IMR-90 (cell line): ENCODE measurements at places on chromosomes 13 and 19. TPM values are rescaled to one million over a fixed set of nuclear protein-coding genes. Genes with fewer than 3 reads are reported as not detected.

GRCh38 chr19:34974646-34975045, 10.6 kb upstream of the ZNF792 start:
- H3K27ac ChIP-seq = no peak overlapping the region
- H3K36me3 ChIP-seq = no peaks in the 10 kb centered on the region
- H3K27me3 ChIP-seq = peaks cover 14% of the 10 kb centered on the region
- H3K4me1 ChIP-seq = no peaks in the 10 kb centered on the region

DNA sequence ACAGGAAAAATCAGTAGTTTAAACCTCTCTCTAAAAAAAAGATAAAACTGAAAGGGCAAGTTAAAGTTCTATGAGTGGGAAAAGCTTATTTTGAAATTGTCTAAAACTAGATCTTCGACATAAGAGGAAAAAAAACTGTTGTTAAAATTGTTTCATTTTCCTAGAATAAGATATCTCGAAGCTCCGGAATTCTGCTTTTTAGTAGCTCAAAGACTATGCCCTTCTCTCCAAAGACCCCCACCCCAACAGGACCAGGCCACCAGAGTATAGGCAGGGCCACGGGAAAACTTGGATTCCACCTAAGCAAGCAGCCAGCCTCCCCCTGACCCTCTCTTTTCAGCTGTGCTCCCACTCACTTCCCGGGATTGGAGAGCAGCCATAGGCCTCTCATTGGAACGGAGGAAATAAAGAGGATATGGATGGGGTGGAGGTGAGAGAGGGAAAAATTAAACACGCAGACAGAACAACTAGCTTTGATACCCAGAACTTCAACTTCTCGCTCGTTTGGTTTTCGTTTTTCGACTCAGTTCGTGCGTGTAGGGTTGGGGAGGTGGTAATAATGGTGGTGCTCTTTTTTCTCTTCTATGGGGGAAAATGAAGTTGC, 3.0 kb downstream of the POU4F1 start:
- H3K27ac ChIP-seq = no peak overlapping the region
- H3K4me3 ChIP-seq = no peak overlapping the region
- no peaks in the 10 kb centered on the region for H3K36me3 ChIP-seq
- H3K27me3 ChIP-seq = peaks cover 87% of the 10 kb centered on the region
- DNase-seq = no peak

GRCh38 chr13:110073982-110074381, 233.0 kb downstream of the COL4A1 start:
- no peak overlapping the region for H3K27ac ChIP-seq
- no peaks in the 10 kb centered on the region for H3K4me1 ChIP-seq
- DNase-seq = no peak
- no peak overlapping the region for H3K4me3 ChIP-seq

- H3K27me3 ChIP-seq = no peaks in the 10 kb centered on the region
- DNase-seq = no peak
- H3K4me1 ChIP-seq = no peaks in the 10 kb centered on the region
- H3K4me3 ChIP-seq = no peak overlapping the region
- peaks cover 35% of the 10 kb centered on the region for H3K36me3 ChIP-seq
Measured at GRCh38 chr13:110669036-110669435, 36.9 kb downstream of the CARS2 start.

DNA sequence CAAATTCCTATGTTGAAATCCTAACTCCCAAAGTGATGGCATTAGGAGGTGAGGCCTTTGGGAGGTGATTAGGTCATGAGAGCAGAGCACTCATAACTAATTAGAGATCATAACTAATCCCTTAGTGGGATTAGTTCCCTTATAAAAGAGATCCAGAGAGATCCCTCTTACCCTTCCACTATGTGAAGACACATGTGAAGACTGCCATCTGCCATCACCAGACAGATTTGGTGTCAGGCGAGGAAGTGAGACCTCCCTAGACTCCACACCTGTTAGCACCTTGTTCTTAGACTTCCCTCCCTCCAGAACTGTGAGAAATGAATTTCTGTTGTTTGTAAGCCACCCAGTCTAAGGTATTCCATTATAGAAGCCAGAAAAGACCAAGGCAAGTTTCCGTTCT, 112.2 kb downstream of the NDFIP2 start:
- H3K27ac ChIP-seq = no peak overlapping the region
- H3K4me3 ChIP-seq = no peak overlapping the region
- H3K4me1 ChIP-seq = no peaks in the 10 kb centered on the region
- H3K27me3 ChIP-seq = no peaks in the 10 kb centered on the region
- H3K36me3 ChIP-seq = no peaks in the 10 kb centered on the region
- no peak for DNase-seq

GRCh38 chr19:38148337-38148736, 75.7 kb downstream of the DPF1 start:
- H3K4me1 ChIP-seq = no peaks in the 10 kb centered on the region
- H3K4me3 ChIP-seq = no peak overlapping the region
- DNase-seq = no peak
- peaks cover 12% of the 10 kb centered on the region for H3K36me3 ChIP-seq

DNA sequence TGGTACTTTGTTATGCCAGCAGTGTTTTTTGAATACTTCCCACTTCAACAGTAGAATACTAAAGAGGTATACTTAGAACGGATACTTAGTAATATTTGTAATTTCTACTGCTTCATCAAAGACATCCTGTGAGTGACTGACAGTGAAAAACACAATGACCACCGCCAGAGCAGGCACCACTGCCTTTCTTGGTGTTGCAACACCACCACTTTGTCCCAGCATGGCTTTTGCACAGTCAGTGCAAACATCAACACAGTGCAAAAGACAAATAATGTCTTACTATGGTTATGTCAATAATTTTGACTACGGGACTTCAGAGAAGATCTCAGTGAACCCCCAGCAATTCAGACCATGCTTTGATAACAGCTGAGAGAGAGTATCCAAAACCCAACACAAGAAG, 220.5 kb downstream of the RBM26 start:
- H3K4me3 ChIP-seq = no peak overlapping the region
- H3K36me3 ChIP-seq = no peaks in the 10 kb centered on the region
- H3K4me1 ChIP-seq = no peaks in the 10 kb centered on the region
- H3K27me3 ChIP-seq = no peaks in the 10 kb centered on the region

- DNase-seq = no peak
- peak overlapping the region; percentile 2; the same call in 1 of the 2 replicates for H3K27ac ChIP-seq
- peaks cover 4% of the 10 kb centered on the region for H3K4me1 ChIP-seq
- peak overlapping the region; percentile 18; the same call in 1 of the 2 replicates for H3K4me3 ChIP-seq
Measured at GRCh38 chr19:10095622-10095947, 6.9 kb downstream of the ANGPTL6 start.

DNA sequence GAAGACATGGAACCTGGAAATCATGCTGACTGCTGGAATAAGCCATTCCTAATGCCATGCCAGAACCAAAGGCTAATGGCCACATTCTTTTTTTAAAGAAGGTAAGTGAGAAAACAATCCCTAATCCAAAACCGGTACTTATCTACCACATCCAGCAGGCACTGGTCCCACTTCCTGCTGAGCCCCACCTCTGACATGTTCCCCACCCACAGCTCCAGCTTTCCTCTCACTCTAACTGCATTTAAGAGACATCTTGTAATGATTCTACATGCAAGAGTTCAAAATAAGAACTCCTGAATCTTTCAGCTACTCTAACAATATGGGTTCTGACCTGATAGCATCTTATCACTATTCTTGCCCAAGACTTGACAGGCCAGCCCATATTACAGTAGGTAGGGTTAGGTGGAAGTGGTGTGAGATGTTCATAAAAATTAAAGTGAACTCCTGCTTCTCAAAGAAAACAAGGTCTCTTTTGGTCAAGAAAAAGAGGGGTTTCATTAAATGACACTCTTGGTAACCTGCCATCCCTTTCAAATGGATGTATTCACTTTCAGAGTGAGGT, 41.9 kb downstream of the N4BP2L2 start:
- H3K27me3 ChIP-seq = no peaks in the 10 kb centered on the region
- DNase-seq = no peak
- H3K4me1 ChIP-seq = no peaks in the 10 kb centered on the region; the same call in 1 of the 2 replicates
- peaks cover 2% of the 10 kb centered on the region; the same call in 1 of the 2 replicates for H3K36me3 ChIP-seq
- no peak overlapping the region for H3K27ac ChIP-seq

DNA sequence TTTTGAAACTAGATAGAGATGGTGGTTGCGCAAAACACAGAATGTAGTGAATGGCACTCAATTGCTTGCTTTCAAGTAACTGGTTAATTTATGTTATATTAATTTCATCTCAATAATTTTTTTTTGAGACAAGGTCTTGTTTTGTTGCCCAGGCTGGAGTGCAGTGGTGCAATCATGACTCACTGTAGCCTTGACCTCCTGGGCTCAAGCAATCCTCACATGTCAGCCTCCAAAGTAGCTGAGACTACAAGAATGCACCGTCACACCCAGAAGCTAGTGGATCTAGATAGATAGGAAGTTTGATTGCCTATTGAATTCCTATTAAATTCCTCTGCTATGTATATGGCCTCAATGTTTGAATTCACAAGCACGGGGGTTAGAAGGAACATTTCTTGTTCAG, 26.4 kb upstream of the ADGRE2 start:
- no peaks in the 10 kb centered on the region for H3K36me3 ChIP-seq
- no peaks in the 10 kb centered on the region for H3K27me3 ChIP-seq
- H3K4me1 ChIP-seq = no peaks in the 10 kb centered on the region

- H3K36me3 ChIP-seq = no peaks in the 10 kb centered on the region
- H3K27me3 ChIP-seq = no peaks in the 10 kb centered on the region
- H3K4me1 ChIP-seq = peaks cover 40% of the 10 kb centered on the region
- H3K4me3 ChIP-seq = no peak overlapping the region
- H3K27ac ChIP-seq = no peak overlapping the region
- no peak for DNase-seq
Measured at GRCh38 chr19:16586477-16586871, 14.3 kb upstream of the SLC35E1 start.

- no peaks in the 10 kb centered on the region for H3K36me3 ChIP-seq
- no peak overlapping the region for H3K27ac ChIP-seq
- no peaks in the 10 kb centered on the region for H3K27me3 ChIP-seq
- DNase-seq = peak; percentile 61
Measured at GRCh38 chr13:107202371-107203023, 634.6 kb upstream of the ARGLU1 start.

- no peak overlapping the region for H3K27ac ChIP-seq
- no peaks in the 10 kb centered on the region for H3K4me1 ChIP-seq
- peaks cover 18% of the 10 kb centered on the region for H3K27me3 ChIP-seq
- DNase-seq = no peak
- no peak overlapping the region for H3K4me3 ChIP-seq
Measured at GRCh38 chr19:46533078-46533620, 37.5 kb upstream of the PNMA8B start.

DNA sequence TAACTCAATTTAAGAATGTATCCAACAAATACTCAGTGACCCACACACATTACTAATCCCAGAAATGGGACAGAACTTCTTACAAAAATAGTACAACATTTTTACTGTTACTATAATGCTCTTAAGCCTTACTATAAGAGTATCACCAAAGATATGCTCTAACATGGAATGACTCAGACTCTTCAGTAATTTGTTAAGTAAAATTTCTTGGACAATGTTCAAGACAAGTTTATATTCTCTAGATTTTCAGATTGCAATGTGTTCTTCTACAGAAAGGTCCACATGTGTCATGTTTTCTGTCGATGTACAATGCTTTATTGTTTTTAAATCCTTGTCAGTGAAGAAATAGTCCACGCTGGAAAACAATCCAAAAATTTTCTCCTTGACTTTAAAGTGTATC, 66.3 kb upstream of the RFXAP start:
- DNase-seq = peak; percentile 7
- H3K27ac ChIP-seq = no peak overlapping the region
- no peaks in the 10 kb centered on the region for H3K4me1 ChIP-seq
- H3K27me3 ChIP-seq = peaks cover 3% of the 10 kb centered on the region; the same call in 1 of the 2 replicates

DNA sequence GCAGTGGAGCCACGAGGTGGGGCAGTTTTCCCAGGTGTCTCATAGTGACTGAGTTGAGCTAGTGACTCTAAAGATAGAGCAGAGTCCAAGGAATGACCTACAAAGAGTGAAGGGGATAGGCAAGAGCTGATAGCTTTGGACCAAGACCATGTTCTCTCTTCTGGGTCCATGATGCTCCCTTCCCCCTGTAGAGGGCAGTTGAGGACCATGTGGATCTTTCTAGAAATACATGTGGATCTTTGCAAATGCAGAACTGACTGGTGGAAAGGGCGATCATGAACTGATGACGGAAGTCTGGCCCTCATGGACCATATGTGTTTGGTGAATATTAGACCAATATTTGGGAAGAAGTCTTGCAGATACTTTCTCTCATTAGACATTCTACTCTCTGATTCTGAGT, 6.9 kb downstream of the PSG1 start:
- H3K27ac ChIP-seq = no peak overlapping the region
- peaks cover 17% of the 10 kb centered on the region for H3K4me1 ChIP-seq
- no peaks in the 10 kb centered on the region for H3K27me3 ChIP-seq
- no peak for DNase-seq

DNA sequence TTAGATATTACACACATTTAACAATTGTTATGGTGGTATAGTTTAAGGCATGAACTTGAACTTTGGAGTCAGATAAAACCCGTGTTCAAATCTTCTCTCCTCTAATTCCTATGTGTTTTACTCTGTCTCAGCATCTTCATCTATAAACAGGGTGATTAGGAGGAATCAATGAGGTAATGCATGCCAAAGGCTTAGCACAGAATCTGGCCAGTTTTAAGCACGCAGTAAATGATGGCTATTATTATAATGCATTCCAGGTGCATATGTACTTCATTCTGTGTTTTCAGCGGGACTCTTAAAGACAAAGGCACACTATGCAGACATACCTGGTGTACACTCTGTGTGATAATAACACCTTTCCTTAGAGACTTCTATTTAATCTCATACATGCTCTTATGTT, 88.0 kb upstream of the FRY start:
- no peak for DNase-seq
- peaks cover 20% of the 10 kb centered on the region for H3K4me1 ChIP-seq
- no peak overlapping the region for H3K4me3 ChIP-seq

DNA sequence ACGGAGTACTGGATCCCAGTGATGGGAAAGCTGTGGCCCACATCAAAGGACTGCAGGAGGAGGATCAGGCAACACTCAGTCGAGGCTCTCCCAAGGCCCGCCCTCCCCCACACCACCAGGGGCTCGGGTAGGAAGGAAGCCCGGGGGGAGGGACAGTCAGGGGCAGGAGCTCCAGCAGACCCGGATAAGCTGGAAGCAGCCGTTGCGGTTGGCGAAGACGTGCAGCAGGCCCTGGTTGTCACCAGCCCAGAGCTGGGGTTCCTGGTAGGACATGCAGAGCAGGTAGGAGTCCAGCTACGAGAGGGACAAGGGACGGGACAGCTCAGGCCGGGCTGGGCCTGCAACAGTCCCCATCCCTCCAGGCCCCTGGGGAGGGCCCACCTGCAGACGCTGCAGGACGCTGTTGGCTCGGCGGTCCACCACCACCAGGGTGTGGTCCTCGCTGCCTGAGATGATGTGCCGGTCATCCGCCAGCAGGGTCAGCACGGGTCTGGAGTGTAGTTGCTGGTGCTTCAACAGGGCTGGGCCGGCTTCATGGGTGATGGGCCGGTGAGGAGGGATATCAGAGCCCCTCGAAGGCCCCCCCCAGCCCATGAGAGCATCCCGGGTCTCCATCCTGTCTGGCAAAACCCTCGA, 1.9 kb downstream of the GNG14 start:
- no peak overlapping the region for H3K4me3 ChIP-seq
- no peaks in the 10 kb centered on the region for H3K4me1 ChIP-seq
- H3K27me3 ChIP-seq = no peaks in the 10 kb centered on the region
- H3K36me3 ChIP-seq = 0 out of 2 replicates have a peak, but pooled peaks cover 2% of the 10 kb centered on the region
- DNase-seq = no peak

Gene IZUMO2
- total RNA-seq = not detected in 2 replicates

Gene ZNF566
- total RNA-seq = 4.8 and 8.6 TPM in 2 replicates

Gene CD209
- not detected in 2 replicates for total RNA-seq

Gene BRME1
- total RNA-seq = 0.18 and 0.28 TPM in 2 replicates

Gene SPACA4
- total RNA-seq = not detected in 2 replicates

Gene ITGBL1
- 22.2 and 46.7 TPM in 2 replicates for total RNA-seq

Gene KLHL1
- not detected in 2 replicates for total RNA-seq

Gene SBK3
- total RNA-seq = 0.18 TPM in 1 of 2 replicates, not detected in the other

Gene UHRF1
- total RNA-seq = 57.4 and 70.3 TPM in 2 replicates

Gene ARL11
- total RNA-seq = not detected in 2 replicates
